ENCODE measurements at places on chromosomes 7 and 10.

DNA sequence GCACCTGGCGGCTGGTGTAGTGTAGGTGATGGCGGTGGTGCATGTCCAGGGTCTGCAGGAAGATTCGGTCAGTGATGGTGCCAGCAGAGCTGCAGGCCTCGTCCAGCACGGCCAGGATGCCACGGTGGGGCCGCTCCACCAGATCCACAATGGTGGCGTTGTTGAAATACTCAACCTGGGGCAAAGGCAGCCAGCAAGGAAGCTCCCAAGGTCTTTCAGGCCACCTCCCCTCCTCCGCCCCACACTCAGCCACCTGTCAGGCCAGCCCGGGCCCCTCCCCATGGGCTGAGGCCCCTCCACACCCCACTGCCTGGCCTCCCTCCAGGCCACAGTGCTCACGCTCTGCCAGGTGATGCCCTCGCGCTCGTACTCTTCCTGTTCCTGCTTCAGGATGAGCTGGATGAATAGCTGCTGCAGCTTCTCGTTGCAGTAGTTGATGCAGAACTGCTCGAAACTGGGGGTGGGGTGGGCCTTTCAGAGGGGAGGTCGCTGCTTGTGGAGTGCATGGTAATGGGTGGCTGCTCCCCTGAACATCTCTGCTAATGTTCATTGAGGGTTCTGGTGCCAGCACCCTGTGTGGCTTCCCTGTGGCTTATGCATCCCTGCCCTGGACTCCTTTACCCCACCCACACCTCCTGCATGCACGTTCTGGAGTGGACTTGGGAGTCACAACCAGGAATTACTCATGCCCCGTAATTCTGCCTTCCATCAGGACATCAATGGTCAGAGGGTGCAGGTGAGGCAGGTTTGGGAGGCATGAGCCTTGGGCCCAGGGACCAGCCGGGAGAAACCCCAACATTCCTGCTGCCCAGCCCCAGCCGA lies 8.9 kb downstream of the MYO1G start:
- DNase-seq = no peak

DNA sequence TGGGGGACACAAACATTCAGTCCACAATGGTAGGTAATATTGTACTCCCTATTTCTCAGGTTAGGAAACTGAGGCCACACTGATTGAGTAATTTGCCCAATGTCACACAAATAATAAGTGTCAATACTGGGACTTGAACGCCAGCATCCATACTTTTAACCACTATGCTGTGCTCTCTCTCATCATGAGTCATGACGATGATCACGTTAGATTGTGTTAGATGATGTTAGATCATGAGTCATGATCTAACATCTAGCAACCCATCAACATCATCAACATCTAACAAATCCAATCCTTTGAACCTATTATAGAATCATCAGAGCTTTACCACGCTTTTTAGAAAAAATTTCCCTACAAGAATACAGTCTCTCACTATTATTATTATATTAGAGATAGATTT lies 28.1 kb upstream of the HERPUD2 start:
- no peak for DNase-seq

GRCh38 chr7:47458057-47458456 lies 123.9 kb downstream of the TNS3 start:
- no peak for DNase-seq

GRCh38 chr7:155336812-155337602 lies 39.3 kb downstream of the INSIG1 start:
- DNase-seq = no peak

GRCh38 chr7:140541513-140542227 lies 62.4 kb upstream of the MKRN1 start:
- no peak for DNase-seq

- peak; percentile 34 for DNase-seq
Observed at GRCh38 chr10:91163269-91163868, 57.1 kb upstream of the PCGF5 start.

- DNase-seq = no peak
Observed at GRCh38 chr10:124693396-124693795, 50.8 kb downstream of the FAM53B start.

DNA sequence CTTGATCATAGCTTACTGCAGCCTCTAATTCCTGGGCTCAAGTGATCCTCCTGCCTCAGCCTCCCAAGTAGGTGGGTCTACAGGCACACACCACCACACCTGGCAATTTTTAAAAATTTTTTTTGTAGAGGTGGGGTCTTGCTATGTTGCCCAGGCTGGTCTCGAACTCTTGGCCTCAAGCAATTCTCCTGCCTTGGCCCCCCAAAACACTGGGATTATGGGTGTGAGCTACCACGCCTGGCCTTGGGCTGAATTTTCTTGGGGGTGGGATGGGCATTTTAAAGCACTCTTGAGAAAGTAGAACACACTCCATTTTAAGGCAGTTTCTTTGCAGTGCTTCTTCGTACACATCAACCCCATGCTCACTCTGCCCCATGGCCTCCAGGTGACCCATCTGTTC lies 28.7 kb downstream of the TBXAS1 start:
- DNase-seq = no peak

DNA sequence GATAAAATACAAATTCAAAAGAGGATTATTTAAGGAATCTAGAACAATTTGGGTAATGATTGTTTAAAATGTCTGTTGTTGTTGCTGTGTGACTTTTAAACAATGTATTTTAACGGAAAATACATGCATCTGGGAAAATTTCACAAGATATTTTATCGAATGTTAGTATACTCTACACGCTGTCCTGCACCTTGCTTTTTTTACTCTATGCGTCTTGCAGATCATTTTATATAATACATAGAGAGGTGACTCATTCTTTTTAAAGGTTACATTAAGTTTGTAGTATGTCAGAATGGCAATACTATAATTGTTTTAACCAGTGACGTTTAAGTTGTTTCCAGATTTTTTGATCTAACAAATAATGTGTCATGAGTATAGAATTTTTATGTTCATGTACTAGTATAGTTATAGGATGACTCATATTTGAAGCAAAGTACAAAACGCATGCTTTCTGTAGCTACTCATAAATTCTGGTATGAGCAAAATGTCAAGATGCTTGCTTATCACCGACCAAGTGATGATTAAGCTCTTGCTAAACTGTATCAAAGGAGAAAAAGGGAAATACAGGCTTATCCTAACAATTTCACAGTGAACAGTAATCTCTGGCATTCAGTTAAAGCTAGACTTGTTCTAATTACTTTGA lies 4.9 kb downstream of the DKK1 start:
- no peak for DNase-seq

DNA sequence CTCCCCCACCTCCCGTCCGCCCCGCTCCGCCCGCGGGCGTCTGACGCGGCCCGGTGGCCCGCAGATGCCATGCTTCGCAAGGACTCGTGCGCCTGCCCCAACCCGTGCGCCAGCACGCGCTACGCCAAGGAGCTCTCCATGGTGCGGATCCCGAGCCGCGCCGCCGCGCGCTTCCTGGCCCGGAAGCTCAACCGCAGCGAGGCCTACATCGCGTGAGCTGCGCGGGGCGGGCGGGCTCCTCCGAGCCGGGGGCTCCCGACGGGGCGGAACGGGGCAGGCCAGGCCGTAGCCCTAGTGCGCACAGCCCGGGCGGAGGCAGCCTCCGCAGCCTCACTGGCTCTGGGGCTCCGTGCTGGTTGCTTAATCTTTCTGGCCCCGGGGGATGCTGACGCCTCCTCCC lies 2.8 kb downstream of the ASIC3 start:
- peak; percentile 30 for DNase-seq

GRCh38 chr7:114799628-114800028 lies 122.3 kb upstream of the MDFIC start:
- no peak for DNase-seq

- peak; percentile 33 for DNase-seq
Observed at GRCh38 chr7:157875230-157876179, 538.7 kb downstream of the DNAJB6 start.

GRCh38 chr10:29237786-29238185 lies 51.1 kb upstream of the LYZL1 start:
- DNase-seq = no peak

DNA sequence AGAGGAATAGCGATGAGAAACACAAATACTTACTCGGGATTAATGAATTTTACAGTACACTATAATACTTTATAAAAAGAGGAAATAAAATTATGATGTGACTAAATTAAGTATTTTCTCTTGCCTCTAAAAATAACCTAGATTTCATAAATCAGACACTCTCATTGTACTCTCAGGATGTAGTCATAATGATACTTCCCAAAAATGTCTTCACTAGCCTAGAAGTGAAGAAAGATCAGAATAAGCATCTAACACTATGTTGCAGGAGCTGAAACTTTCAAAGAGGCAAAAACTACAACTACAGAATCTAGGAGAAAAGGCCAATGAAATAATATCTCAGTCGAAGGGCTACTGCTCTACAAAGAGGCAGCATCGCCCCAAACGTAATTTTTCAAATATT lies 49.4 kb downstream of the DNAJC1 start:
- DNase-seq = no peak

DNA sequence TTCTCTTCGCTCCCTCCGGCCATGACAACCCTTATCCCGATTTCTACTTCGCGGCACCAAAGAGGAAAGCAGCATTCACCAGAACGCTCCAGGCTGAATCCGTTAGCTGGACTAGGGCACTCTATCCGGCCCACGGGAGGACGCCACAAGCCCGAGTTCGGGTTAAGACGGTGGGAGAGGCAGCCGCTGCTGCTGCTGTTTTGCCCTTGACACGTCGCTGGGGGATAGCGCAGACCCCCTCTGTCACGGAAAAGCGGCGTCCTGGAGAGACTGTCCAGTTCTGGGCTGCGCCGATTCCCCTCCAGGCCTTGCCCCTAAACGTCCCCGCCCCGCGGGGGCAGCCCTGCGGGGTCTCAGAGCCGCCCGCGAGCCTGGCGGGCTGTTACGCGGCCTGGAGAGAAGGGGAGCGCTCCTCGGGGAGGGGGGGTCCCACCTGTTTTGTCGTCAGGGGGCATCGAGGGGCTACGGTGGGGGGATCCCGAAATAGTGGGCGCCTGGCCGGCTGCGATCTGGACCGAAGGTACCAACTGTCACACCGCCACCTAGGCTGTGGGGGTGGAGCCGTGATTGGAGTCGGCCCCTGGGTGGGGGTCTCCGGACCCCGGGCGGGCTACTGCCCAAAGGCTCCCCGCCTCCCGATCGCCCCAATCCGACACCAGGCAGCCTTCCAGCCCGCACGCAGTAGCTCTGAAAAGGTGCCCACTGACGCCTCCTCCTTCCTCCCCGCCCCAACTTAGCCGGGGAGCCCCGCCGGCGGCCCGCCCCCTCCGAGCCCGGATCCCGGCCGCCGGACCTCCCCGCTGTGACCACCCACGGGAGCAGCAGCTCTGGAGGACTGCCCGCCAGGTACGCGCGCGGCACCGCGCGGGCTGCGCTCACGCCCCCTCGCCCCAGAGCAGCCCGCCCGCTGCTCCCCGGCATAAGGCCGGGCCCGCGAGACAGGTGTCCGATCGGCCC lies 772 bp downstream of the SGMS1 start:
- no peak for DNase-seq

DNA sequence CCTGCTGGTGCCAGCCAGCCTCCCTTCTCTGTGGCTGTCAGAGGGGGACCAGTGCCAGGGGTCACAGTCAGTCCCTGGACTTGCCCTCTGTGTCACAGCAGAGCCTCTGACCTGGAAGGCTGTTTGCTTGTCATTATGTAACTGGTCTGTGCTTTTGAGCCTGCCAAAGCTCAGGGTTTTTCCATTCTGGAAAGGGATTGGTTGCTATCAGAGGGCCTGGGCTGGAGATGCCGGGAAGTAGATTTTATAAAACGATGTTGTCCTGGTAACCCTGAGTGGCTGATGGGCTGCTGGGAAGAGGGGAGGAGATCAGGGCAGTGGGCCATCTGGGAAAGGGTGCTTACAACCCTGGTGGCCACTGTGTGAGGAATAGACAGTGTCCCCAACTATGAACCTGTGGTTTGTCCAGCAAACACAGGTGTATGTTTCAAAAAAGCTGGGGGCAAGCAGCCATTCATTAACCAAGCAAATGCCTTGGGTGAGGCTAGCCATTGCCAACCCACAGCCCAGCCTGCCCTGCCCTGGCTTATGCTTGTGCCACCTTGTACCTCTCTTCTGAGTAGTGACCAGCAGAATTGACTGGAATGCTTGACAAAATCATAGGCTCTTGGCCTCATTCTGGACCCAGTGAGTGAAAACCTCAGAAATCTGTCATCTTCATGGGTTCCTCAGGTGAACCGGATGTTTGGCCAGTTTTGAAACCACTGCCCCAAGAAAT lies 21.6 kb downstream of the SFTPD start:
- DNase-seq = no peak

DNA sequence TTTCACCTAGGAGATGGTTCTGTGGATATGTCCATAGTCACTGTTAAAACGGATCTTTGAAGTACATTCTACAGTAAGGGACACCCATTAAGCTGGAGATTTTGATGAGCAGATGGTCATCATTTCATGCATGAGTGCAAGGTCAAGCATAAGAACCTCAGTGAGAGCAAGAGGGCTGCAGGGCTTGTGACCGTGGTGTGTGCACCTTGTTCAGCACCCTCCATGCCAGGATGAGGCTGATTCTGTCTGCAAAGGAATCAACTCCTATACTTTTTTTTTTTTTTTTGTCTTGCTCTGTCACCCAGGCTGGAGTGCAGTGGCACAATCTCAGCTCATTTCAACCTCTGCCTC lies 17.6 kb downstream of the PDSS1 start:
- no peak for DNase-seq

GRCh38 chr10:74113546-74113945 lies 37.1 kb downstream of the AP3M1 start:
- DNase-seq = no peak

DNA sequence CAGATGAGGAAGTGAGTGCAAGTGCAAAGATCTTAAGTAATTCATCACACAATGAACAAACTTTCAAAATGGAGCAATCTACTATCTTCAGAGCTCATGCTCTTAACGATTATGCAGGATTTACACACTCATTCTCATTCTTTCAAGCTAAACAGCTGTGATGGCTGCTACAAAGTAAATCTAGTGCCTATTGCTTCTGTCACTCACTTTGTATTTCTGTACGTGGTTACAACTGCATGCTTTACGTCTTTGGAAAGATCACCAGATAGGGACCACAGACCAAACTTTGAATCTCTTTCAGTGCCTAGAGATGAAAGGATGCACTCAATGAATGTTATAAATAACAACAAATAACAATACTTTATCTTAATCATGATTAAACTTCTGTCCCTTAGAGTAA lies 194.6 kb downstream of the MAGI2 start:
- no peak for DNase-seq

DNA sequence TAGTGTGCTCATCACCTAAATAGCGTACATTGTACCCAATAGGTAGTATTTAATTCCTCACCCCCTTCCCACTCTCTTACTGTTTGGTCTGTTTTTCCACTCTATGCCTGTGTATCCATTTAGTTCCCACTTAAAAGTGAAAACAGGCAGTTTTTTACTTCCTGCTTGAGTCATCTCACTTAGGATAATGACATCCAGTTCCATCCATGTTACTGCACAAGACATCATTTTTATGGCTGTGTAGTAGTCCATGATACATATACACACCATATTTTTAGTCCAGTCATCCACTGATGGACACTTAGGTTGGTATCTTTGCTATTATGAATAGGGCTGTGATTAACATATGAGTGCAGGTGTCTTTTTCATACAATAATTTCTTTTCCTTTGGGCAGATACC lies 10.1 kb downstream of the STK17A start:
- DNase-seq = no peak

DNA sequence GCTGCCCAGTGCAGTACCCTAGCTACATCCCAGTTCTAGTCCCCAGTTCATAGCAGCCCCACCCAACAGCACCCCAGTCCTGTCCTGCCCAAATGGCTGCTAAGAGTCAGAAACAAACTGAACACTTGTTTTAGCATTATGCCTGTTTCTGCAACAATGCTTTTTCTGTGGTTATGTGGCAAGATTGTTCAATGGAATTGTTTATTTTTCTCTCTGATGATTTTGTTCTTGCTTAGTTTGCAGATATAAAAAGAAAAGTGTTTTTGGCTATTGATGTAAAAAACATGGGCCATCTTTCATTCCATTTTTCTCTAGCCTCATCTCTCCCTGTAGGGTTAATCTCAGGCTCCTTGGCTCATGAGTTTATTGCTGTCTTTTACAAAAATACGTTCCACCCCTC lies 42.5 kb downstream of the LRRC4 start:
- DNase-seq = no peak
